NCI-H524 treated with DMSO at 0.1 percent for 48 hours (cell line): ENCODE measurements at places on chromosomes 16 and 17.

DNA sequence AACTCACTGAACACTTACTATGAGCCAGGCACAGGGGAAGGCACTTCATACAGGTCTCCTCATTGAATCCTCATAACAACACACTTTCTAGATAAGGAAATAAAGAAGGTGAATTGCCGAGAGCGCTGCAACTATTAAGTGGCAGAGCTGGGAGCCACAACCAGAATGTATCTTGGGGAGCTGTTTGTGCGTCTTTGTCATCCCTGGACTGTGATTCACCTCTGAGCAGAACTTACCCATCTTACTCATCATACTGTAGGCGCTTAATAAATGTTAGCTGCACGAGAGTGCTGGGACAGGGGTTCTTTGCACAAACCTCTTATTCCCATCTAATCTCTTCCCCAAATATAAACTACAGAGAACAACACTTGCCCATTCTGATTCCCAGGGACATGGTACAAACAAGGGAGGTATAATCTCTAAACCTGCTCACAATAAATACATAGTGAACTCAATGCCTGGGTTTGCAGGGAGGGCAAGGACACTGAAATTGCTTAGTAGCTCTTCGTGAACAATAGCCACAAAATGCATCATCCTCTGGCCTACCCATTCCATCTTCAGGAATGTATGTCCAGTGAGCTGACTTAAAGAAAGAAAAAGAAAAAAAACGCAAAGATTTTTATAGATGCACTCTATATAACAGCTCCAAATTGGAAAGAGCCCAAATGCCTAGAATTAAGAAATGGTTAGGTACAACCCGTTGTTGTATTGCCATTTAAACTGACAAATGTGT, 43.0 kb downstream of the MYO18A start:
- no peak for DNase-seq

DNA sequence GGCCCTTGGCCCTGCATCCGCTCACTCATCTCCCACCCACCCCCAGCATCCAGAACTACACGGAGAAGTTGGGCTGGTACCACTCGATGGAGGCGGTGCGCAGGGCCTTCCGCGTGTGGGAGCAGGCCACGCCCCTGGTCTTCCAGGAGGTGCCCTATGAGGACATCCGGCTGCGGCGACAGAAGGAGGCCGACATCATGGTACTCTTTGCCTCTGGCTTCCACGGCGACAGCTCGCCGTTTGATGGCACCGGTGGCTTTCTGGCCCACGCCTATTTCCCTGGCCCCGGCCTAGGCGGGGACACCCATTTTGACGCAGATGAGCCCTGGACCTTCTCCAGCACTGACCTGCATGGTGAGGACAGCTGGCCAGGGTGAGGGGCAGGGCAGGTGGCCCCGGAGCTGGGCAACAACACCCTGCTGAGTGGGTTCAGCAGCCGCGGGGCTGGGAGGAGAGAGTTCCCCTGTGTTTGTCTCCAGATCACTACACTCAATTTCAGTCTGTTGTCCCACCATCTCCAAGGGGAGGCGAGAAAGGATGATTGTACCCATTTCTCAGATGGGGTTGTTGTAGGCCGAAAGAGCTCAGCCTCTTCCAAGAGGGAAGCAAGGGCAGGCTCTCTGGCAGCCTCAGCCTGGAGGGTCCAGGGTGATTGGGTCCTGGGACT, 14.4 kb downstream of the MMP15 start:
- no peak for DNase-seq

DNA sequence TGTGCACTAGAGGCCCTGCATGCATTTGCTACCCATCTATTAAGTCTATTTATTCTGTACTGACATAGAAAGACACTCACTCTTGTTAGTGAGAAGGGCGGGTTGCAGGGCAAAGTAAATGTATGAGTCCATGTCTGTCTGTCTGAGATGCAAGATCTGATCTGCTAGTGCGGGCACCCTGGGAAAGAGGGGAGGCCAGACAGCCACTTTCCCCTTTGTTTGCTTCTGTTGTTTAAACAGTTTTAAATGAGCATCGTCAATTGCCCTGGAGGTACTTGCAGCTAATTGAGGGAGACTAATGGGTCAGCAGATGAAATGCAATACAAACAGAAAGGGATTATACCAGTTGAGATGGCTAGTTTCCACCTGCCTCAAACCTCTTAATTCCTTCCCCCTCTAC, 24.9 kb downstream of the SCNN1G start:
- DNase-seq, result peak; percentile 13

GRCh38 chr16:19655242-19655777, 62.7 kb downstream of the KNOP1 start:
- DNase-seq, result no peak

DNA sequence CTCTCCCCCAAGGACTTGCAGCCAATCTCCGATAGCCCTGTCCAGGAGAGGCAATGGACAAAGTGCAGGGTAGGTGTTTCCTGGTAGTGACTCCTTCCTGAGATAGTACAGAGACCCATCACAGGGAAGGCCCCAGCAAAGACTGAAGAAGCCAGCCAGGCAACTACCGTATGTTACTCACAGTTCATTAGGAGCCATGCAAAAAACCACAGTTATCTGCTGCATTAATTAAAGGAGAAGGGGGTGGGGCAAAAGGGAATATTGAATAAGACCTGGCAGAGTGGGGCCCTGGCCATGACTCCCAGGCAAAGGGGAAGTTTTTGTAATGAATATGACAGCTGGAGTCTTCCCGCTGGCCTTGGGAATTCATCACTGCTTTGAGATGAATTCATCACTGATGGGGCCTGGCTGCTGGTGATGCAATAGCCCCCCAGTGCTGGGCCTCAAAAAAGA, 2.5 kb upstream of the SLC13A2 start:
- DNase-seq, result no peak

DNA sequence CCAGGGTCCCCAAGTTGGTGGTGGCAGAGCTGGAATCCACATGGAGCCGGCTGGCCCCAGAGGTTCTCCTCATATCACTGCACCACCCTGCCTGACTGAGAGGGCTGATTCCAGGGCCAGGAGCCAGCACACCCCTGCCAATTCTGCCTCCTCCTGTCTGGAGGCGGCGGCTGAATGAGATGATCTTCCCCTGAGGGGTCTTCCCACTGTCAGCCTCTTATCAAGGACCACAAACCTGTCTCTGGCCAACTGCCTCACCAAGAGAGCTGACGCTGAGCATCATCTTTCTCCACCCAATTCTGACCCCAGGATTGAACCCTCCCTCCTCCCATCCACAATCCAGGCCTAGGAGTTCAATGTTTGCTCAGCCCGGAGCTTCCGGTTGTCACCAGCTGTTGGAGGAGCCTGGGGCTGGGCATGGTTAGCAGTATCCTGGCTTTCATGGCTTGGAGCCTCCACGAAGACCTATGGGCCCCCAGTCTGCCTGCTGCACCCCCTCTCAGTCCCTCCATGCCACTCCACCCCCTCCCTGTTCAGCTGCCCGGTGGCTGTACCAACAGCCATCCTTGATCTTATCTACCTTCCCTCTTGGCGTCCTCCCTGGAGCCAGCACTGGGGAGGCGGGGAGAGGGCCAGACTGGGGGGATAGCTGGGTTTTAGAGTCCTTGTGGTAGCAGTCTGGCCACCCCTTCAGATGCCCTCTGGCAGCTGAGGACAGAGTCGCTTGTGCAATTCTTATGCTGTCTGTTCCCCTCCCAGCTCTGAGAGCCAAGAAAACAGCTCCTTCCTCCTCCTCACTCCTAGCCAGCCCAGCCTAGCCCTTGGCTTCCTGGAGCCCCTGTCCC, 25.6 kb downstream of the ABCC3 start:
- DNase-seq, result no peak

DNA sequence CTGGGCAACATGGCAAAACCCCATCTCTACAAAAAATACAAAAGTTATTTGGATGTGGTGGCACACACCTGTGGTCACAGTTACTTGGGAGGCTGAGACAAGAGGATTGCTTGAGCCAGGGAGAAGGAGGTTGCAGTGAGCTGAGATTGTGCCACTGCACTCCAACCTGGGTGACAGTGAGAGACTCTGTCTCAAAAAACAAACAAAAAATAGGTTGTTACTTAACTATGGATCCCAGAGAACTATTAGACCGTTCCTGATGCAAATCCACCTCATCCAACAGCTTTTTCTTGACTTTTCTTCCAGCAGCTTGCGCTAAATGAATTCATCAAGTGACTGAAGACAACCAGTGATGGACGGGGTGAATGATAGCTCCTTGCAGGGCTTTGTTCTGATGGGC, at the start of gene OR2C1:
Gene OR2C1, plus strand, starts transcription at position 301 of the 400 bp plus-strand sequence. Its CDS starts 52 bp downstream, at position 353.
- no peak for DNase-seq

DNA sequence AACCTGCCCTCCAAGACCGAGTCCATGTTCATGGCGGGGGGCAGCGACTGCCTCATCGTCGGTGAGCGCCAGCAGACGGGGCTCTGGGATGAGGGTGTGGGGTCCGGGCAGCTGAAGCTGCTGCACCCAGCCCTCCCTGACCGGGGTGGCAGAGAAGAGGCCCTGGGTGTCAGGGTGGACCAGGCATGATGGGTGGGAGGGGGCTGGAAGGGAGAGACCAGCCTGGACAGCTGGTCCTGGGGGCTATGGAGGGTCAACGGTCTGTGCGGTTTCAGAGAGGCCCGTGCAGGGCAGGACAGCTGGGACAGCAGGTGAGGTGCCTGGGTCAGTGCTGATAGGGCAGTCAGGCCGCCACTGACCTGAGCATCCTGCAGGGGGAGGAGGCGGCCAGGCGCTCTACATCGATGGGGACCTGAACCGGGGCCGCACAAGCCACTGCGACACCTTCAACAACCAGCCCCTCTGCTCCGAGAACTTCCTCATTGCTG, 13.3 kb upstream of the ATP6V0C start:
- no peak for DNase-seq

DNA sequence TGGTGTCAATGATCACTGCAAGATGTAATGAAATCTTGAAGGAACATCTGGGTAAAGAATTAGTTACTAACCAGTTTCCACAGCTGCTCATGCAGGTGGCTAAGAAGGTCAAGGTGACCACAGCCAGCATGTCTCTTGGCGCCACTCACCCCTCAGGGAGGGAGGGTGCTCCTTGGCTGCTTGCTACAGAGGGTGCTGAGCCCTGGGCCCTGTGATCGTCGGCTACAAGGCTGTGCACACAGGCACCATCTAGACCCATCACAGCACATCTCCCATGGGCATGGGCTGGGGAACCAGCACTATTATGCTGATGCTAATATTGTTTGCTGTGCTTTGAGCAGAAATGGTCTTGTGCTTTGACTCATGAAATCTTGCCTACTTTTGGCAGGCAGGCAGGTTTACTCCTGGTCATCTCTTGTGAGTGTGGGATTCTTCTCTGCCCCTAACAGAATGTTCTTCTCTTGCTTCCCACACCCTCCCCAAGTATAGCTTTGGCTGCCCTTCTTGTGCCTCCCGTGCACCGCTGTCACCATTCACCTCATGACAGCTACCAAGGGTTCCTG, 36.4 kb downstream of the TXNDC11 start:
- no peak for DNase-seq

DNA sequence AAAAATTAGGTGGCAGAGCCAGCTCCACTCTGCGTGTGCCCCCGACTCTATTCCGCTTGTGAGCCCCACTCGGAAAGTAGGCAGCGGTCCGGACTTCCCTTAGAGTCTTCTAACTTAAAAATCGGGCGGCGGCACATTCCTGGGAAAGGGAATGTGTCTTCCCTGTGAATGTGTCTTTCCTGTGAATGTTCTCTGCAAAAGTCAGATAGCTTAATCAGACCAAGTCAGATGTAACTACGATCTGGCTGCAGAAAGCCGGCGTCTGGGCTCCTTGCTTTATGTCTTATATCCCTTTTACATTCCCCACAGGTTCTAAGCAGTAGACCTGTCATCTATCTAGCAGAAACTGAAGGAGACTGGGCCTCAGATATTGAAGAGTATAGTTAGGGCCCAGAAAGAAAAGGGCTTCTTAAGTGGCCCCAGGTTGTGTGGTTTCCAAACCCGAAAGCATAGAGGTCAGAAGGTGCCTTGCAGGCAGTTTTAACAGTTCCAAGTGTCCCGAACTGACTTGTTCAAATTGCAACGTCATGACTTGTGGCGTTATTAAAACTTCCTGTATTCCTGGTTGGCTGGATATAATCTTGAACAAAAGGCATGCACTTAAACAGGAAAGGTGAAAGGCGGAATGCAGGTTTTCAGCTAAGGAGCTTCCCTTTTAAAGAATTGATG, 601 bp downstream of the PHKB start:
- DNase-seq, result no peak

DNA sequence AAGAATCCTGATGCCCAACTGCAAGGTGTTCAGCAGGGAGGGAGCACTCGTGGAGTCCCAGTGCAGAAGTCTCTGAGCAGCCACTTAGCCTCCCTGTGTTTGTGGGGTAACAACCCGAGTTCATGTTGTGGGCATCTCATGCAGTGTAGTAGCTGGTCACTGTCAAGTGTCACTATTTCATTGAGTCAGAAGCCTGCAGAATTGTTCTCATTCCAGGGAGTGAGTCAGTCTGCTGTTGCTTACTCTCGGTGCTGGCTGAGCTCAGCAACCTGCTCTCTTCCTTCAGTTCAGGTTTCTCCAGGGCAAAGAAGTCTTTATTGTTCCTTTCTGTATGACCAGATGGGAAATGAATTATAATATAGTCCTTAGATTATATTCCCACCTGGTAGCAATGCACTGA, 24.1 kb downstream of the HMOX2 start:
- DNase-seq, result no peak

DNA sequence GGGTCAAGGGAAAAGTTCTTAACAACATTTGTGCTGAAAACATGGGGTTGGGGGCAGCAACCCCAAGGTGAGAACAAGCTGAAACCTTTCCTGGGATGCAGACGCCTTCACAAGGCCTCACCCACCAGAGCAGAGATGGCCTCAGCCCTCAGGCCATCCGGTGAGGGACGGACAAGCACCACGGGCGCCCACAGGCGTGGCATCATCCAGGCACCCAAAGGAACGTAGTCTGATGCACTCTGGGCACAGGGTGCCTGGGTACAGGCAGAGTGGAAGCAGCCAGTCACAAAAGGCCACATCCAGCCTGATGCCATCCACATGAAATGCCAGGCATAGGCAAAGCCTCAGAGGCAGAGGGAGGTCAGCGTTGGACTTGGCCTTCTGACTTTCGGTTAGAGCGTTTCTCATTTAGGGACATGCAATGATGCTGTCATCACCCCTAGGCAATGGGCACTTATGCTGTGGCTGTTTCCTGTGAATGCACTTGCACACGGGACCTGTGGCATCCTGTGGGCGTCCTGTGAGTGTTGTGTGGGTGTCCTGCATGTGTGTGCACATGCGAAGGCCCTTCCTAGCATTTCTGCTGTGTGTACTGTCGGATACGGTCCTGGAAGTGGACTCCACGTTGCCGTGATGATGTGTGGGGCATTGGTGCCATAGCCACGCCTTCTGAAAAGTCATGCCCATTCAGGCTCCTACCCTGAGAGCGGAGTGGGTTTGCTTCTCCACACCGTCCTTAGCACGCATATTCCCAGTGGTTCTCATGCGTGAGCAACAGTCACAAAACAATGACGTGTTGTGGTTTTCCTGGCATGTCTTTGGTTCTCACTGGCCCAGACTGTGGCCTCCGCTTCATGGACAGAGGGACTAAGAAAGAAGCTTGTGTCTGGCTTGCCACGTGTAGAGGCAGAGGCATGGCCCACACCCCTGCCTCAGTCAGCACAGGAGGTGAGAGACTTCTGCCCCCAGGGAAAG, 52.7 kb upstream of the ZNF469 start:
- DNase-seq, result no peak
